ENCODE measurements at places on chromosomes 2 and 18. TPM values are rescaled to one million over a fixed set of nuclear protein-coding genes. Genes with fewer than 3 reads are reported as not detected.

GRCh38 chr18:42925036-42925435, 190.4 kb downstream of the RIT2 start:
- no peak for DNase-seq

- no peak for DNase-seq
Measured at GRCh38 chr2:174246944-174247381, 1.4 kb downstream of the OLA1 start.

DNA sequence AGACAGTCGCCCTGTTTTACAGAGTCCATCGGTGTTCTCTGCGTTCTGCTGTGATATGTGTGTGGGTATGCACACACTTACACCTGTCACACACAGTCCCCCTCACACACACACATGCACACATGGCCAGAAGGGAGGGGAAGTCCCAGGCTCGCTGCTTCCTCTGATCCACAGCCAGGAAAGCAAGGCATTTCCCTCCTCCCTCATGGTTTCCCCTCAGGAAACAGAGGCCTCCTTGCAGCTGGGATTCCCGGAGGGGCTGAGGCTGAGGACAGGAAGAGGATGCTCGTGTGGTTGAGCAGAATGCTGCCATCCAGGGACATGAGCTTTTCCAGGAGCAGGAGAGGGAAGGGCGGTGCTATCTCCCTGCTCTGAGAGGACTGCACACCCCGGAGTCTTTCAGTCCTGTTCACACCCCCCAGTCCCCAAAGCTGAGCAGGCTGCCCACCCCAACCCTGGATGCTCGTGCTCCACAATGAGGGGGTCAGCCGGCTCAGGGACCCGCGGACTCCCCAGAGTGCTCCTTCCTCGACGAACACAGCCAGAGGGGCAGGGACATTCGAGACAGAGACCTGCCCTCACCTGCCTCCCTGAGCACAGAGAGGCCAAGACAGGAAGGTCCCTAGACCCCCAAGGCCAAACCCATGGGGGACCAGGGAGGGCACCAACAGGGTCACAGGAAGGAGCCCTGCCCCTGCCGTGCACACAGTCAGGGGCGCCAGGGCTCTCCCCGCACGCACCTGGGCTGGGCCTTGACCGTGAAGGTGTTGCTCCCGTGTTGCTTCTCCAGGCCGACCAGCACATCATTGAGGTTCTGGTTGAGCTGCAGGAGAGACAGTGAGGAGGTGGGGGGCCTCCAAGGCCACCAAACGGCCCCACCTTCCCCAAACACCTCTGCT, 45.3 kb downstream of the BIN1 start:
- no peak for DNase-seq

DNA sequence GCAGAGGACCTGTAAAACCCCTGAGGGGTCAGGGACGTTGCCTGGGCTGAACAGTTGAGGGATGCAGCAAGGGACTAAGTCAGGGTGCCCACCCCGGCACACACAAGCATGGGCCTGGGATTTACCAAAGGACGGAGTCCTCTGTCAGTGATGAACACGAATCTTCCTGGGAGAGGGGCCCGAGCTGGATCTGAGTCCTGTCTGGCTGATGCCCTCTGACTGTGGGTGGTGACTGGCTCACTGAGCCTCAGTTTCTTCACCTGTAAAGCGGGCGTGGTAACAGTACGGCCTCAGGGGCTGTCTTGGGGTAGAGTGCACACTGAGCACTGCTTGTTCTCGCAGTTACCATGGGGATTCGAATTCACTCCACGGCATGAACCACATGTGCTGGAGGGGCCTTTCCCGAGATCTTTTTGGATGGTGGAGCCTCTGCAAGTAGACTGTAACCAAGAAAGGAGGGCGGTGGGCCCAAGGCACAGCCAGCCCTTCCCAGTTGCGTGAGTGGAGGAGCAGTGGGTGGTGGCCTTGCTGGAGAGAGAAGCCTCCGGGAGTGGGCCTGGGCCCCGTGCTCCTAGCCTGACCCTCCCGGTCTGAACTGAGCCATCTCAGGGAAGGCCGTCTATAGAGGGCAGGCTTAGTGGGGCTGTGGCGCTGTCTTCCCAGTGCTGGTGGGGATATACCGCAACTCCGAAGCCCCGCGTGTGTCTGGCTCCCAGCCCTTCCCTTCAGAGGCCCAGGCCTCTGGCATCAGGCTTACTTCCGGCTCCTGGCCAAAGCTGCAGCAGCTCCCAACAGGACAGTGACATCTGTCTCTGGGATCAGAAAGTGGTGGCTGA, 130.8 kb upstream of the HS6ST1 start:
- DNase-seq = no peak

GRCh38 chr2:14256890-14257289, 375.6 kb upstream of the LRATD1 start:
- no peak for DNase-seq

DNA sequence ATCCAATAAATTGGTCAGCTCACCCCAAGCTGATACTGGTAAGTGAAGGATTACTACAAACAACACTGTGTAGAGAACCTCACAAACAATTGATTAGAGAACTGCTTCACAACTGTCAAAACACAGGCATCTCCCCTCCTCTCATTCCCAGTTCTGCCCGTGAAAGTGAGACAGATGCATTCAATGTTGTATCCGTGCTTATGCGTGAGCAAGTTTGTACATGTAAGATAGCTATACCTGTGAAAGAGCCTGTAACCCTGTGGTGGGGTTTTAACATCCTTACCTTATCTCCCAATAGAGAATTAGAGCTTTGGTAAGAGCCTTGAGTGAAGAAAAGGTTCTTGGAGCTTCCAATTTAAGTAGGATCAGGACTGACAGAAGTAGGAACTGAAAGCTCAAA, 9.1 kb downstream of the MARCHF4 start:
- no peak for DNase-seq

DNA sequence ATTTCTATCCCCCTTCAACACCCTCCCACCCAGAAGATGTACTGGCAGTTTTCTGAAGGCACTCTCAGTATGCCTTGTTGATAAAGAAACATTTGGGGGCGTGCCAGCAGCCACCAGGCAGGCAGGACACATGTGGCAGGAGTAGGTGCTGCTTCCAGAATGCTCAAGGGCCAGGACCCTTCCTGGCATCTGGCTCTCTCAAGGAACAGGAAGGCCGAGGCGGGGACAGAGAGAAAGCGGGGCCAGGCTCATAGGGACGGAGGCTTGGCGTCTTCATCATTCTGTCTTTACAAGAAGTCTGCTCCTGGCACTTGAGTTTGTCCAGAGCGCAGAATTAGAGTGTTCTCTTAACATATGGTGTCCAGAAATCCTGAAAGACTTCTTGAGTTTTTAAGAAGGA, 121.6 kb downstream of the FAM210A start:
- DNase-seq = no peak

- DNase-seq = no peak
Measured at GRCh38 chr2:229084447-229084846, 186.6 kb downstream of the PID1 start.

DNA sequence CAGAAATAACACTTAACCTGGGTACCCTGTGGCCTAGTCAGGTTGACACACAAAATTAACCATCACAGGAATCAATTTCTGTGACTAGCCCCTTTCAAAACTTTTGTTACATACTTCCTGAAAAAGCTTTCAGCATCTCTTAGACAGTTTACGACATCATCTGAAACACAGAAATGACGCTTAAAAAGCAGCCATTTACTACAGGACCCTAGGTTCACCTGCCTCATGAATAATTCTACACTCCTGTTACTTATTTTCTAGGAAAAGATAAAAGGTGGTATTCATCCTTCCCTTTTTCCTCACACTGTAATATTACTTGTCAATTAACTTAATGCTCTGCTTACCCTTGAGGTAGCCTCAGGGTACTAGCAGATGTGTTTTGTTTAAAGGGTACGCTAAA, 388.4 kb downstream of the IRS1 start:
- no peak for DNase-seq

DNA sequence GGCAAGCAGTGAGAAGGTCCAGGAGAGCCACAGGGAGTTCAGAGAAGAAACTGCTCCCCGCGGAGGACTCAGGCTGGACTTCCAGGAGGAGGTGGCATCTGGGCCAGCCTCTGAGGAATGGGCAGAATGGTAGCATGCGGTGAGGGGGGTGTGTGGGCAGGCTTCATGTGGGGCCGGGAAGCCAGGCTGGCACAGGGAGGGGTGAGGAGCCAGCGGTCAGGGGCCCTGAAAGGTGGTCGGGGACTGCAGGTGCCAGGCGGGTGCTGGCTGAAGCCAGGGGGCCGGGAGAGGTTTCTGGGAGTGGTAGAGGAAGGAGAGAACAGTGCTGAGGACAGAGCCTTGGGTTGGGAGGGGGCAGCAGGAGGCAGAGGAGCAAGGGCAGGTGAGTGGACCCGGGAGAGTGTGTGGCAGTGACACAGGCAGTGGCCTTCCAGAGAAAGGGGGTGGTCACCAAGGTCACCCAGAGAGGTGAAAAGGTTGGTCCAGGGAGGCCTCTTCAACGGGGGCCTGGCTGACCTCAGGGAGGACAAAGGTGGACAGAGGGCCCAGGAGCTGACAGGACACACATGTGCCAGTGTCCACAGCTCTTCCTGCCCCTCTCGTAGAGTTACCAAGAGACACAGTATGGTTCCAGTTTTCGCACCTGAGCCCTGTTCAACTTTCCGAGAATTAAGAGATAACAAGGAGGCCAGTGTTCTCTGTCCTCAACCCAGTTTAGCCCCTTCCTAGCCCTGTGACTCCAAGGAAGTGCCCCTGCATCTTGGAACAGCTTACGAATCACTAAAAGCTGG, 101.2 kb upstream of the ASB18 start:
- no peak for DNase-seq

DNA sequence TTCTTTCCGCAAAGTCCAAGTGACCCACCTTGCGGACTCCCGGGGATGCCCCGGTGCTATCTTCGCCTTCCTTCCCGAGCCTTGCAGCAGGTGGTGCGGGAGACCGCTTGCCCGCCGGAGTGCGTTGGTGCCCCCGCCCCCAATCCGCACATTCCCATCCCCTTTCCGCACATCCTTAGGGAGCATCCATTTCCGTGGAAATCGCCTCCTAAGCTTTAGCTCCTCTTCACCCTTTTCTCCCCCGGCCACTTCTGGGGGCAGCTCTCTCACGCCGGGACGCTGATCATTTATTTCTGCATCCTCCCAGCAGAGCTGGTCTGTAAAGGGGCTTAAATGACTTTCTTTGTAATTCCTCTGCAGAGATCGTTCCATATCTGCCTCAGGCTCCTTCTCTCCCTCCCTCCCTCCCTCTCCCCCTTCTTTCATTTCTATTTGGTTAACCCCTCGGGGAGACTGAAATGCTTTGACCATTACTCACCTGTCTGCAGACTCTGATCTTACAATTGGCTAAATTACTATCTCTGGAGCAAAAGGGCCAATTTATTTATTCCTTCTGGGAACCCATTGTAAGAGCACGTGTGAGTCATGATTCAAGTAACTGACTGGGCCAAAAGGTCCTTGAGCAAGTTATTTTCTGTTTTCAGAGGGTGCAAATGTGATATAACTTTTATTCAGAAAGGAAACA, 1.3 kb upstream of the LYPD1 start:
- no peak for DNase-seq

UBE2F gene
- 36.3 TPM for total RNA-seq

PUM2 gene
- 59.7 TPM for total RNA-seq

ACVR1C gene
- total RNA-seq = 118 TPM

MGAT4A gene
- total RNA-seq = 54.7 TPM

TCF7L1 gene
- total RNA-seq = 4.0 TPM
